SK-MEL-5 (cell line): ENCODE measurements at places on chromosomes 1 and 21.

DNA sequence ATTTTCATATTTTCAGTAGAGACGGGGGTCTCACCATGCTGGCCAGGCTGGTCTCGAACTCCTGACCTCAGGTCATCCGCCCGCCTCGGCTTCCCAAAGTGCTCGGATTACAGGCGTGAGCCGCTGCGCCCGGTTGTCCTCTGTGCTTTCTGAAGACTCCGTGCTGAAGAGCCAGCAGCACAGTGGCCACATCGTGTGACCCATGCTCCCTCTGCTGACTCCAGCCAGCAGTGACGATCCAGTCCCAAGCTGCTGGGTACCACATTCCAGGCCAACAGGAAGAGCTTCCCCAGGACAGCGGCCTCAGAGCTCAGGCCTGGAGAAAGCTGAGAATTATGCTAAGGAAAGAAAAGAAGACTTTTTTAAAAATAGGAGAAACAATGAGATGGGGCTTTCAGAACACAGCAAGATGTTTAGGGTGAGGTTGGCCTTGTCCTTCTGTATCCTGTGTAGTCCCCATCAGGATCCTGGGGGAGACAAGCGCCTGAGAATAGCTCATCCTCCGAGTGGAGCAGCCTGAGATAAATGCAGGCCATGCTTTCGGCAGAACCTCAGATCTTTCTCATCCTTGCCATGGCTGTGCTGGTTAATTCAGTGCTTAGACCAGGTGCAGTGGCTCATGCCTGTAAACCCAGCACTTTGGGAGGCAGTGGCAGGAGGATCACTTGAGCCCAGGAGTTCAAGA lies 207.1 kb downstream of the SLC35F3 start:
- DNase-seq: peak; percentile 55

- DNase-seq: no peak
Observed at GRCh38 chr1:10494418-10494753, 19.6 kb downstream of the PEX14 start.

DNA sequence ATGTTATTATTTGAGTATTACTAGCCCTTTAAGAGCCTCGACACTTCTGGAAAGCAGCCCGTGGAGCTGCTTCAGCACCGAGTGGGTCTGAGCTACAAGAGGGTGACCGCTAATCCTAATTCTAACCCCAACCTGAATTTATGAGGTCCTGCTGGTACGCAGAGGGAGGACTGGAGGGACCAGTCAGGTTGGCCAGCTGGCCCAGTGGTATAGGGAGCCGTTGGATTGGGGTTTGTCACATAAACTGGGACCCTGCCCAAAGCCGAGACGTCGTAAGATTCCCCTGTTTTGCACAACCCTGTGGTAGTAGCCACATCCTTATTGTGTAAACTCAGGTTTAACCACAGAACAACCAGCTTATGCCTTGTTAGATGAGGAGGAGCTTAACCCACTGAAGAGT lies 60.8 kb upstream of the F3 start:
- no peak for DNase-seq

DNA sequence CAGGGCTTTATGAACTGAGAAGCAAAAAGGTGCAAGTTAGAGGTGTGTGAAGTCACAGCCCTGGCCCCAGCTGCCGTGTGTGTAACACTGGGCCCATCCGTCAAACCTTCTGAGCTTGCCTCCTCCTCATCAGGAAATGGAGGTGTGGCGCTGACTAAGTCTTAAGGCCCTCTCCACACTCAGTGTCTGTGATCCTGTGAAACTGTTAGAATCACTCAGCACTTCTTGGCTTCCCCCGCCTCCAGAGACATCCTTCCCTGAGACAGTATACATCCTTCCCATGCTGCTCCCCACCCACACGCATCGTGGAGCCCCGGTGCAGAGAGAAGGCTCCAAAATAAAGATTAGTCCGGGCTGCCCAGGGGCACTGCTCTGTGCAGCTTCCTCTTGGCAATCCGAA lies 33.3 kb downstream of the LRP8 start:
- DNase-seq: no peak

- DNase-seq: no peak
Observed at GRCh38 chr1:235329139-235329902, 951 bp downstream of the GGPS1 start.

DNA sequence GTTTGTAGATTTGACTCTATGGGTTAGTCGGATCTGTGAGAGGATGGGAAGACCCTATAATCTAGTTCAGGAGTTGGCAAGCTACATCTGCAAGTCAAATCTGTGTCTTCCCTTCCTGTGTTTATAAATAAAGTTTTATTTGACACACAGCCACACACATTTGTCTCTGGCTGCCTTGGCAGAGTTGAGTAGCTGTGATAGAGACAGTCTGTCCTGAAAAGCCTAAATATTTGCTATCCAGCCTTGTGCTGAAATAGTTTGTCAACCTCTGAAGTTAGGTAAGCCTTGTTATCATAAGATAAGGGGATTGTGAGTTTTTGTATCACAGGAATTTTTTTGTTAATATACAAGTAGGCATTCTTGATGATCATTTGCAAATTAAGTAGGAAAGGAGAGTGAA lies 136.8 kb downstream of the NOS1AP start:
- no peak for DNase-seq

- no peak for DNase-seq
Observed at GRCh38 chr1:115222616-115223402, 115.2 kb downstream of the NGF start.

GRCh38 chr21:18265944-18266343 lies 21.3 kb downstream of the CHODL start:
- DNase-seq: no peak

DNA sequence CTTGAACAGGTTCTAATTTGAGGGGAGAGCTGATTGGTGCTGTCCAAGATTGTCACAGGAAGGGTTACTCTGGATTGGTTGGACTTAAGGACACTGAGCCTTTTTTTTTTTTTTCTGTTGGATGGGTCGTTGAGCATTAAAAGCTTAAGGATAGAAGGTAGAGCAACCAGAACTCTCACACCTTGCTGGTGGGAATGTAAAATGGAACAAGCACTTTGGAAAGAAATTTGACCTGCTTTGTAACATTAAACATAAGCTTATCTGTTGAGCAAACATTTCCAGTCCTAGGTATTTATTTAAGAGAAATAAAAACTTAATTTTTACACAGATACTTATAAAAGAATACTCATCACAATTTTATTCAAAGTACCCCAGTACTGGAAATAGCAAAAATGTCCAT lies 29.8 kb upstream of the PLA2G2A start:
- no peak for DNase-seq
